A549 treated with RU486 at 1 μM for 4 hours (cell line): ENCODE measurements at places on chromosomes 1 and 21. TPM values are rescaled to one million over a fixed set of nuclear protein-coding genes. Genes with fewer than 3 reads are reported as not detected.

Gene KRTAP6-2
- not detected in 5 replicates for total RNA-seq

Gene COL8A2
- 0.06 to 0.12 TPM (median 0.08 TPM) in 5 replicates for total RNA-seq

Gene KCNJ15
- 0.05 to 0.22 TPM (median 0.08 TPM) in 5 replicates for total RNA-seq

Gene TSPEAR
- total RNA-seq, result not detected in 5 replicates

Gene CLDN8
- not detected in 5 replicates for total RNA-seq

Gene PLA2G5
- total RNA-seq, result not detected in 5 replicates

Gene SEMA4A
- total RNA-seq, result 0.17 to 0.53 TPM (median 0.44 TPM) in 5 replicates

Gene CAPZA1
- total RNA-seq, result 62.9 to 76.5 TPM (median 71.0 TPM) in 5 replicates

Gene VWA1
- total RNA-seq, result 4.8 to 16.5 TPM (median 14.4 TPM) in 5 replicates
